ENCODE measurements at places on chromosomes 3 and 15.

- no peak for DNase-seq
These were observed 307.8 kb upstream of the ARRDC4 start for GRCh38 chr15:97652700-97653167.

GRCh38 chr3:106386050-106386449, 517.2 kb upstream of the CBLB start:
- DNase-seq: no peak

GRCh38 chr3:50840983-50841489, 166.3 kb downstream of the DOCK3 start:
- DNase-seq: no peak

GRCh38 chr3:73136941-73137340, 75.5 kb downstream of the EBLN2 start:
- DNase-seq: no peak

GRCh38 chr3:192170659-192171058, 556.7 kb downstream of the FGF12 start:
- DNase-seq: no peak

DNA sequence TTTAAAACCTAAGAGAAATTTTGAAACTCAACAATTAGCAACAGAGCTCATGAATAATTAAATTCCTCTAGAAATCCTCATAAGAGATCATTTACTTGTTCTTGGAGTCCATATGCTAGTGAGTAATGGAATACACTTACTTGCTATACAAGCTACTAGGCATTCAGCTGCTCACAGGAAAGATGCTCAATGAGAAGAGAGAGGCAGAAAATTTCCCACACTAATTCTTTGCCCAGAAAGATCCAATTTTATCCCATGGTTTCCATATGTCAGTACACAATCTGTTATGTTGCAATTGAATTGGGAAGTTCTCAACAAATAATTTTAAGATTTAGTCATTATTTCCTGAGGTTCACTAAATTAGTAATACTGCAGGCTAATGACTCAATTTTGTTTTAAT, 310.4 kb downstream of the RYR3 start:
- DNase-seq: no peak

GRCh38 chr3:69462022-69462825, 76.3 kb upstream of the FRMD4B start:
- DNase-seq: no peak

DNA sequence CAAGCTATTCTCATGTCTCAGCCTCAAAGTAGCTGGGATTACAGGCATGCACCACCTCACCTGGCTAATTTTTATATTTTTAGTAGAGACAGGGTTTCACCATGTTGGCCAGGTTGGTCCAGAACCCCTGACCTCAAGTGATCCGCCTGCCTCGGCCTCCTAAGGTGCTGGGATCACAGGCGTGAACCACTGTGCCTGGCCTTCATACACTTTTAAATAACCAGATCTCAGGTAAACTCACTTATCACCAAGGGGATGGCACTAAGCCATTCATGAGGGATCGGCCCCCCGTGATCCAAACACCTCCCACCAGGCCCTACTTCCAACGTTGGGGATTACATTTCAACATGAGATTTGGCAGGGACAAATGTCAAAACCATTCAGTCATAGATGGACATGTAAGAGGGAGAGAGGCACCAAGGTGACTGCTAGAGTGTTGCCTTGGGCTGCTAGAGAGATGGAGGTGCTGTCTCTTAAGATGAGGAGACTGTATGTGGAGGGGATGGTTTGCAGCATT, 13.3 kb upstream of the DOCK3 start:
- DNase-seq: no peak

DNA sequence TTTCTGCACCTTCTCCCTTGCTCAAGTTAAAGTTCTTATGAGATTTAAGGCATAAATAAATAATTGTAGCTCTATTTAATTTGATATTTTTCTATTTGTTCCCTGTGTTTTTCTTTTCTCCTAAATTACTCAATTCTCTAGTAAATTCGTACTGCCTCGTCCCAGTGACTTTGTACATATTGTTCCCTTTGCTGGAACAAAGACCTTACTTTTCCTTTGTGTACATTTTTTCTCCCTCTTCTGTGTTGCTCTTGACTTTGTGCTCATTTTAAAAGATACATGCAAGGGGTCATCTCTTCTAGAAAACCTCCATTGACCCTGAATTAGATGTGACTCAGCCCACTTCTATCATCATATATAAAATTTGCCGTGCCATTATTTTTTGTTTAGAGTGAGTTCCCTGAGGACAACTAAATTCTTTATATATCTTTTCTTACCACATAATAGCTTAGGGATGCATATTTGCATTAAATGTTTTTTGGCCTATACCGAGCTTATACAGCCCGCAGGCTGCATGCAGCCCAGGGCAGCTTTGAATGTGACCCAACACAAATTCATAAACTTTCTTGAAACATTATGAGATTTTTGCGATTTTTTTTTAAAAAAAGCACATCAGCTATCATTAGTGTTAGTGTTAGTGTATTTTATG, 29.6 kb downstream of the PPP4R2 start:
- DNase-seq: no peak

DNA sequence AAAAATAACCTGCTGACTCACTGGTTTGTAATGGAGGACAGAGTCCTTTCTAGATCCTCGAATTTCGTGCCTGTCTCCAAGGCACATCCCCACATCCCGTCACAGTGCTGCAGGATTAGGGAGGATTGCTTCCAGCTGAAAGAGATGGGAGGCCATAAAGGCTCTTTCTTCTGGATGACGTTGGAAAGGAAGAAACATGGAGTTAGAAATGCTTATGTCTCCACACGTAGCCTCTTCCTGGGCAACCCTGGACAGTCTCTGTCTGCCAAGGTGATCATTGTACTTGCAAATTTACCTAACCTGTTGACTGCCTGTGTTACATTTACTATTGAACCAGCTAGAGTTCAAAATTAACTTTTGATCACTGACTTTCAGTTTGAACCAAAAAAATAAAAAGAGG, 27.6 kb upstream of the VILL start:
- no peak for DNase-seq

GRCh38 chr3:81308306-81308705, 453.1 kb downstream of the GBE1 start:
- DNase-seq: no peak
